ENCODE measurements at places on chromosomes 12 and 14.
A peak's percentile ranks its signal among the peaks of the same experiment; 100 is the strongest.

DNA sequence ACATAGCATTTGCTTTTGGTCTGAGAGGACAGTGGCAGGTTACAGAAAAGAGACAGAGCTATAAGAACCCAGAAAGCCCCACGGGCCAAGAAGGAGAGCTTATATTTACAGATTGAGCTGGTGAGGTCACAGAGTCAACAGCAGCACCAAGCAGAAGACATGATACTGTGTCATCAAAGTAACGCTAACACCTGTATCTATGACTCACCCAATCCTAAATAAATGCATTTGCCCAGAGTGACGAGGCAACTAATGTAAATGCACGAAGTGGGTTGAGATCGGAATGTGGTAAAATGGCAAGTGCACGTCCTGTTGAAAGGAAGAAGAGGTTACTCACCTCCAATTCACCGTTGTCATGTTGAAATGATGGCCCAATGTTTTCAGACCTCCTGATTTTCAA, 6.7 kb upstream of the CD163L1 start:
- ATAC-seq: no peak

GRCh38 chr12:62910549-62911169, 24.3 kb downstream of the PPM1H start:
- ATAC-seq: no peak

- no peak for ATAC-seq
These were observed 217.3 kb downstream of the PPM1H start for GRCh38 chr12:62717643-62718042.

GRCh38 chr14:92579244-92579936, 65.8 kb downstream of the RIN3 start:
- ATAC-seq: no peak

GRCh38 chr14:72850360-72850759, 43.5 kb downstream of the DPF3 start:
- ATAC-seq: no peak

GRCh38 chr12:4556735-4557530, 5.1 kb upstream of the DYRK4 start:
- ATAC-seq: no peak

GRCh38 chr14:86357119-86357518, 827.2 kb downstream of the FLRT2 start:
- ATAC-seq: no peak

- no peak for ATAC-seq
These were observed 2.4 kb upstream of the KIF26A start for GRCh38 chr14:104135904-104136471.

GRCh38 chr14:31026077-31026449, at the start of gene STRN3:
Gene STRN3, minus strand, starts transcription at chr14:31026379. Its CDS starts 194 bp downstream, at chr14:31026185.
- ATAC-seq: peak; percentile 61

- no peak for ATAC-seq
These were observed 361.9 kb downstream of the ADGRD1 start for GRCh38 chr12:131315601-131316000.

DNA sequence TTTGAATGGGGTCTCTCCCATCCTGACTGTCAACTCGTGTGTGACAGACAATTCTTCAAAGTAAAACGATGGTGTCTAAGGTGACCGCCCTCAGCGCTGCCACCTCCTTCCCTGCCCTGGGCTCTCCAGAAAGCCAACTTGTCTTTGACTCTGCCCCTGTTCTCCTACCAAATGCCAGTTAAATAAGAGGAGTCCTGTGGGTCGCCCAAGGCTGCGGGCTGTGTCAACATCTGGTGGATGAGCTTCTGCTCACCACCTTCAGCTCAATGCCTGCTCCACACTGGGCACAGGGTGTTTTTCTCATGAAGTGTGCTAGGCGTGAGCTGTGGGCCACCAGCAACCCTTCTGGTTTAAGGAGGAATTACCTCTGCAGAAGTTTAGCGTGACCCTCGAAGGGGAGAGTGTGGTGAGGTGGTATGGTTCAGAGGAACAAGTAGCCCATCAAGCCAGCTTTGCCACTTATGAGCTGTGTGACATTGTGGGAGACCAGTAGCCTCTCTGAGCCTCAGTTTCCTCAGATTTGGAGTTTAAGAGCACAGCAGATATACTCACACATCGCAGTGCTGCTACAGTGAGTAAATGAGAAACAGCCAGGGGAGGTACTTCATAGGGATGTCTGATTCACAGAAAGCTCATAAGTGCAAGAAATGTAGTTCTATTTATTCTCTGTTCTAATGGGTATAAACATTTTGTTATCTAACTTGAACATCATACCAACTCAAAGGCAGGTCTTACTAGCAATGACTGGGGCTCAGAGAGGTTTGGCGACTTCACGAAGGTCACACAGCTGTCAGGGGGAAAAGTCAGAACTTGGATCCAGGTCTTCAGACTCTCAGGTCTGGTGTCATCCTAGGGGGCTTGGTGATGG, 12.1 kb downstream of the SERPINA1 start:
- no peak for ATAC-seq

DNA sequence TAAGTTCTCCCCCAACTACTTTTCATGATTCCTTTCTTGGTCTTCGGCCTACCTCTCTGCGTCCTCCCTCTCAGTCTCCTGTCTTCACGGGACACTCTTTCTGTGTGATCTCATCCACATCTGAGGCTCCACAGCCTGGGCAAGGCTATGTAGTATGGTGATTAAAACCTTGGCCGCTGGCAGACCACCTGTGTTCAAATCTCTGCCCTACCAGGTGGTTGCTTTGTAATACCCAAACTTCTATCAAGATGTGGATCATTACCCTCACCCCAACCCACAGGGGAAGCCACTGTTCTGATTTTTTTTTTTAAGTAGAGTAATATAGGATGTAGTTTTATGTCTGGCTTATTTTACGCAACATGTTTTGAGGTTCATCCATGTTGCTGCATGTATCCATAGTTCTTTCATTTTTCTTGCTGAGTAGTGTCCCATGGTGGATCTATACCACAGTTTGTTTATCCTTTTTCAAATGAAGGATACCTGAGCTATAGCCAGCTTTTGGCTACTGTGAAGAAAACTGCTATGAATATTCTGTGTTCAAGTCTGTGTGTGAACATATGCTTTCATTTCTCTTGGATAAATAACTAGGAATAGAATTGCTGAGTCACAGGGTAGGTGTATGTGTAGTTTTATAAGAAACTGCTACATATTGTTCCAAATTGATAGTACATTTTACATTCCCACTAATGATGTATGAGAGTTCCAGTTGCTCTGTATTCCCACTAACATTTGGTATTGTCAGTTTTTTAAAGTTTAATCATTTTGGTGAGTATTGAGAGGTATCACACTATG, 8.3 kb upstream of the STAT6 start:
- no peak for ATAC-seq

GRCh38 chr12:45720069-45720468, 9.4 kb upstream of the ARID2 start:
- no peak for ATAC-seq

DNA sequence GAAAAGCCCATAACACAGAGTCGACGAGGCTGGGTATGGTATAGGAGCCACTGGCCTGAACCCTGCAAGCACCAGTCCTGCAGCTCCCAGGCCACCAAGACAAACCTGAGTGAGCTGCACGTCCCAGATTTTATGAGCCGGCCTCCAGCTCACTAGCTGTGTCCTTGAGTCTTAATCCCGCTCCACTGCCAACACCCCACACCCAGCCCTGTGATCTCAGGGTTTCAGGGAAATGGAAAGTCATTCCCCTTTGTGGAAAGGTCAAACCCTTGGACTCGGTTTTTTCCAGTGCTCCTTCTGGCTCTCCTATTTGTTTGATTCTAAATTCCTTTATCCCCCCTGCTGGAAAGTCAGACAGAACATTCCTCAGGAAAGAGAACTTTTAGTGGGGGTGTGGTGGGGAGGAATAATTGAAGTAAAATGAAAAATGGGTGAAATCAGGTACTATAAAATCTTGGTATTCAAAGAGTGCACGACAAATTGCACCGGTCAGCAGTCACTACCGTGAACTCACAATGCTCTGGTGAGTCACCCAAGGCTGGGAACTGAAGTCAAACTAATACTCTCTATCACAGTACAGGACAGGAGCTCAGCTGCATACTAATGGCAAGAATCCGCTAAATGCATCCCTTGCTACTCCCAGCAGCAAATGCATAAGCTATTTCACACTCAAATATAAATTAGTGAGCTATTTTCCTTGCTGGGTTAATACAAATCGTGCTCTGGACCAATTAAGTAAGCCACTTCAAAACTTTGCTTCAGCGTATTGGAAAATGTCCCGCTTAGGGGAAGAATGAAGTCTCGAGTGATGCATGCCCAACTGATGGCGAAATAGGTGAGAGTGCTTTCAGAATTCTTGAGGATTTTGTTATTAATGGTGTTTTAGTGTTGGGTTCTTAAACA, 9.0 kb downstream of the PITPNM2 start:
- ATAC-seq: peak; percentile 87

DNA sequence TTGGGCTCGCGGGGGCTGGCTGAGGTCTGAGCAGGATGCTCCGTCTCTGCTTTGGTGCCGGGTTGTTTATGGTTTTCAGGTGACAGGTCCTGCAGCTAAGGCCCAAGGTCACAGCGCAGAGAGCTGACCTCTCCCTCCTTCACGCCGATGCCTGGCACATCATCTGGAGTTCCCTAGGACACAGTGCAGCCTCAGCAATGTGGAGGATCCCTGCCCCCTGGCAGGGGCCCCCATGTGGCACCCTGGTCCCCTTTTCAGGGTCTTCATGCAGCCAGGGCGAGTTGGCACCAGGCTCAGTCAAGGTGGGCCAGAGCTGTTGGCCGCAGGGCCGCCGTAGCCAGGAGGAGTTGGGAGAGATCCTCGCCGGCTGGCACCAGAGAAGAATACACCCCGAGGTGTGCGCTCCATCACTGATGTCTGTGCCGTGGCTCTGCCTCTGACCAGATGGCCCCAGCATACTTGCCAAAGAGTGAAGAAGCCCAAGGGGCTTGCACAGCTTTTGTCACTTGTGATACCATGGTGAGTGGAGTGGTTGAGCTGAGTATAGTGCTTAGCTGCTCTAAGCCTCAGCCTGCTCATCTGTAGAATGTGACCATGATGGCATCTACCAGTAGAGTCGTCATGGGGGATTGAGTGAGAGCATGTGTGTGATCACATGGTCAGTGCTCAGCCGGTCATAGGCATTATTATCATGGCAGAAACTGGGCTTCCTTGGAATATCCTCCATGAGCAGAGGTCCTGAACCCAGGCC, 11.0 kb downstream of the TPCN1 start:
- ATAC-seq: no peak

GRCh38 chr14:21257394-21257909, 11.8 kb downstream of the HNRNPC start:
- ATAC-seq: no peak

GRCh38 chr14:85222341-85222740, 307.6 kb upstream of the FLRT2 start:
- no peak for ATAC-seq

DNA sequence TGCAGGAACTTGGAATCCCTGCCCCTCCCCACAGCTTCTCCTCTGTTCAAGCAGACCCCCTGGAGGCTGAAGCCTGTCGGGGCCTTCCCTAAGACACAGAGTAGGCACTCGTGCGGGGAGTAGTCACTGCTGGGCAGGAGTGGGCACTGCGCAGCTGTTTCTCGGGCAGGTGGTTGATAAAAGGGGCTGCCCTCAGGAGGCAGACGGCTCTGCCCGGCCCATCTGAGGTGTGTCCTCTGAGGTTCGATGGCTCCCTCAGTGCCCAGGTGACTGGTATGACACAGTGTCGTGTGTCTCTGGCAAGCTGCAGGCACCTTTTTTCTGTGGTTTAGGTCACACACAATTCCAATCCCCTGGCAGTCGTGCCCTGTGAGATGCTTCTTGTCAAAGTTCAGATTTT, 10.1 kb downstream of the GALNT16 start:
- no peak for ATAC-seq

- ATAC-seq: no peak
These were observed 334.4 kb downstream of the EMP1 start for GRCh38 chr12:13530966-13531365.

GRCh38 chr12:95887311-95887710, 28.6 kb downstream of the SNRPF start:
- ATAC-seq: no peak

- ATAC-seq: no peak
These were observed 52.4 kb downstream of the CLMN start for GRCh38 chr14:95267306-95267705.

DNA sequence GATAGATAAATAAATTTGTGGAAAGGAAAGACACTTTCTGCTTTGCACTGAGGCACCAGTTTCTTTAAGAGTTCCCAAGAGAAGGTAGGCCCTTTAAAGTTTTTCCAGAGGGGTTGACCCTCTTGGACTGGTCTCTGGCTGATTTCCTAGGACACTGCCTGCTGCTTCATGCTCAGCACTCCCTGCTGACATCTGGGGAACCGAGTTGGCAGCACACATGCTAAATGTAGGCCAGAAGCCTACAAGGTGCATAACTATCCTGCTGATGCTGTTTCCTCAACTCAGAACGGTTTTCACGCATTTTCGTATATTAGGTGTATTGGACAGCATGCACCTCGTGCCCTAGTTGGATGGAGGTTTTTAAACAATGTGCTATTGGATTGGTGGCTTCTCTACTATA, 887.2 kb upstream of the SEL1L start:
- ATAC-seq: no peak

GRCh38 chr14:29897181-29897580, 30.5 kb downstream of the PRKD1 start:
- ATAC-seq: no peak

DNA sequence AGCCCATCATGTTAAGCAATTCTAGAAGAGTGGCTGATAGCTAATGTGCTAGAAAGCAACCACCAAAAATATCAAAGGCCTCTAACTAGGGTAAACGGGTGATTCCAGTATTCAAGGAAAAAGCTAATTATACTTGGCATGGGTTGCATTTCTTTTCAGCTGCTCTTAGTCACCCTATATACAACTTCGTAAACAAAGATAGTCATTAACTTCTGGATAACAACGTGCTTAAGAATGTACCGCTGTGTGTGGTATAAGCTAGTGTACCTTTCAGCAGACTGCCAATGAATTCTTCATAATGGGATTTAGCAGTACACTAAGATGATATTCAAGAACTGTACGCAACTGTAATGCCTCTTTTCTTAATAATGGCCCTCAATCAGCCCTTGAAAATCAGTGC, 42.2 kb upstream of the SLC6A13 start:
- ATAC-seq: peak; percentile 66
